NCI-H1694 (cell line): ENCODE measurements at places on chromosomes 4 and X.

DNA sequence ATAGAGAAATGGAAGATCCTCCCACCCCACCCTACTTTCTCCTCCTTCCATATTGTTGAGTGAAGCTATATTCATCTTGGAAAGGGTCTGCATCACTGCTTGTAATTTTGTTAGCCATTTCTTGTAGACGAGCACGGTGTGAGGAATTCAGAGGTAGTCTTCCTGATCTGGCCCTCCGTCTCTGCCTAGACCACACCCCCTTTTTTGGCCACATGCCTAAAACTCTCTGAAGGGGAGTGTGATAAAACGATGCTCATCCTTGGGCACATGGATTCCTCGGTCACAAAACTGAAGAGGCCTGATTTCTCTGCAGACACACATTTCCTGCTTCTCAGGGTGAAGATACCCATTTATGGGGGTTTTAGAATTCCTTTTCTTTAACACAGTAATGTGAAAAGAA lies 182.8 kb downstream of the LARP7 start:
- no peak for DNase-seq

GRCh38 chrX:88170553-88170952 lies 576.5 kb upstream of the CPXCR1 start:
- DNase-seq: no peak

- DNase-seq: no peak
Measured at GRCh38 chr4:151034829-151035228, 19.7 kb upstream of the LRBA start.

DNA sequence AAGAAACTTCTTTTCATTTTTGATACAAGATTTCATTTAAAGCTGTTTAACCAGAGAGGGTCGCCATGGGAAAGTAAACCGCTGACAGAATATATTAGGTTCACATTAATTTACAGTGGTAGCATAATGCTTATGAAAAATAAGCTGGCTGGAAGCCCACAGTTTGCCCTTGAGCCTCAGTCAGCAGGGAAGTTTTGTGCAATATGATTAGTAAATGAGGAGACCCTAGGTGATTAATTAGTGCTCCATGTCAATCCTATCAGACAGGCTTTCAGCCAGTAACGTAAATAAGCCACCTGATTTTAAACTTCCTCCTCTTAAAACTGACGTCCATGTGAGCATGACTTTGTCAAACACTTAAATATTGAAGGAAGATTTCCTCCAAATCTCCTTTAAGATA lies 134.2 kb downstream of the TSPAN5 start:
- DNase-seq: no peak

DNA sequence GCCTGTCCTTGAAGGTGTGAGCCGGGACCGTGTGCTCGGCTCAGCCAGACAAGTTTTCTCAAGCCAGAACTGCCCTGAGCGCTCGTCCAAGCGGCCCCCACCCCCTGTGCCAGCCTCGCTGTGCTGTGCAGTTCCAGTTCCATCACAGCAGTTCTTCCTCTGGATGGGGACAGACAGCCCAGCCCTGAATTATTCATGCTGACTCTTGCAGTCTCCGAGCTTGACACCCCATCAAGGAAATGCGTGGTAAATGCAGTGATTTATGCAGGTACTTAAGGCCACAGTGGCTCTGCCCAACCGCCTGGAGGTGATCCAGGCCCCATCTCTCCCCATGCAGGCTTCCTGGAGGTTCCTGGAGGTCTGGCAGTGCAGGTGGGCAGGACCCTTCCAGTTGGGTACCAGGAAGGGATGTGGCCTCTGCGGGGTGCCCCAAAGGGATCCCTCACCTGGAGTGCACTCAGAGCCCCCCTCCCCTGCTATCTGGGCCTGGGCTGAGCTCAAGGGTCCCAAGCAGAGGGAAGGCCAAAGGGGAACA lies 44.8 kb upstream of the HMX1 start:
- no peak for DNase-seq

DNA sequence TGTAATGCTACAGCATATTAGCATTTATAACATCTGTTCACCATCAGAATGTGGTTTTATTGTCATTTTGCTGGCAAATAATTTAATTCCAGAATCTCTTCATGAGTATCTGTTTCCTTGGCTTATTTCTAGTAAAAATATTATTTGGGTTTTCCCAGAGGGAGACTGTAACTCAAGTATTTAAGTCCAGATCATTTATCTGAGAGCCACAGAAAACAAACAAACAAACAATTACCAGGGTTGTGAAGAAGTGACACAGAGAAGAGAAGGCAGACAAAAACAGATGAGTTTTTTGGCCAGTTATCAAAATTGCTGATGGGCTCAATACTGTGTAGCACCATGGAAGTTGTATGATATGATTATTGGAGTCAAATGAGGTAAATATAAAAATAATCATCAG lies 515.1 kb downstream of the TECRL start:
- DNase-seq: no peak

GRCh38 chr4:32417113-32417704 lies 1697.0 kb downstream of the PCDH7 start:
- no peak for DNase-seq

- no peak for DNase-seq
Measured at GRCh38 chrX:8403988-8404387, 60.6 kb upstream of the VCX3B start.

DNA sequence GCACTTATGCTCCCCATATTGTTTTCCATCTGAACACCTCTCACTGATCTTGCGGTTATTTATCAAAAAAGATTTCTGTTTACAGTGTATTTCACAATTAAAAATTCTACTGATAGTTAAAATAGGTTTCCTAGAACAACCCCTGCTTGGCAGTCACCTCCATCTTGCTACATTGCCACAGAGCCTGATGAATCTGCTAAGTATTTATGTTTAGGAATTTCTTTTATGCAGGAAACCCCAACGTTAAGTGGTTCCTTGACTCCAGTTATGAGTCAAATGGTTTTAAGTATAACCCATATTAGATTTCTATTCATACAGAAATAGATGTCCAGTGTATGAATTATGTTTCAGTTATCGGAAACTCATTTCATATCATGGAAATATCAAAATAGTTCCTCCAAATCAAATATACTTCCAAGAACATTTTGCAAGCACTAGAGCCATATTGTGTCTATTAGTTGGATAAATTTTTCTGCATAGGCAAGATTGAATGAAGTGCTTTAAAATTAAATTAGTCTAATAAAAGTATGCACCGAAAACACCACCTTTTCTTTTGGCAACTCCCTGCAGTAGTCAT lies 20.6 kb downstream of the GALNT7 start:
- no peak for DNase-seq

- no peak for DNase-seq
Measured at GRCh38 chr4:161519611-161520010, 644.2 kb downstream of the FSTL5 start.

GRCh38 chr4:37627263-37627662 lies 58.9 kb downstream of the RELL1 start:
- no peak for DNase-seq

DNA sequence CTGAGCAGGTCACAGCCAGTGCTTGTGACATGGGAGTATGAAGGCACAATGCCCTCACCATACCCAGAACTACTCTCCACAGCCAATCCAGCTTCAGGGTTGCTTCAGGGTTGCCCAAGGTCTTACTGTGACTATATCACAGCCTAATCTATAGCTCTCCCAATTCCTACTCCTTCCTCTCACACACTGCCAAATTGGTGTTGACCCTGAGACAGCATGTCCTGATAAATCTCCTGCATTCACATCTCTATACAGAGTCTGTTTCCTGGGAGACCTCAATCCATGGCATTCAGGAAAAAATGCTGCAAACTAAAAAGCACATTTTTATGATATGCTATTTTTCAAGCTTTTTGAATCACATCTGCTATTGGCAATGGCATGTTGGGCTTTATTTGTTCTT lies 456.7 kb downstream of the GRID2 start:
- no peak for DNase-seq

DNA sequence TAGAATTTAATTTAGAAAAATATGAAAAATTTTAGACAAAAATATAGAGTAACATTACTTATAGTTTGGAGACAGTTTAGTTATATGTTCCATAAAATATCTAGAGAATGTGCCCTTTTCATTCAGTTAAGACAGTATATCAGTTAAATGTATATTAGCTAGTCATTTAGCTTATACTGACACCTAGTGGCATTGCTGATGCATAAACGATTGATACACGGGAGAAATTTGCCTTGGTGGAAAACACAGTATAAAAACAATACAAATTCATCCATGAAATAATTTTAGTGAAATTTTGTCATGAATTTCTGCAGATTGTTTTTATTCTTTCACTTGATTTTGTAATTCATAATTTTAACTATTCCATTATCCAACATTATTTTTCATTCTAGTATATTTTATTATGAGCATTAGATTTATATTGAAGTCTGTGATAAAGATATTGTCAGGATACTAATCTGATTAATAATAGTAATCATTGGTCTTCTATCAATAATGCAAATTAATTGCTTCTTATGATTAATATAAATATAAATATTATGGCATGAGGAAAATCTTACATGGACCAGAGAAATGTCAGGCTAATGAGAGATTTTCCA lies 219.0 kb downstream of the TLL1 start:
- DNase-seq: peak; percentile 39
